ENCODE measurements at places on chromosomes 3 and 15.

DNA sequence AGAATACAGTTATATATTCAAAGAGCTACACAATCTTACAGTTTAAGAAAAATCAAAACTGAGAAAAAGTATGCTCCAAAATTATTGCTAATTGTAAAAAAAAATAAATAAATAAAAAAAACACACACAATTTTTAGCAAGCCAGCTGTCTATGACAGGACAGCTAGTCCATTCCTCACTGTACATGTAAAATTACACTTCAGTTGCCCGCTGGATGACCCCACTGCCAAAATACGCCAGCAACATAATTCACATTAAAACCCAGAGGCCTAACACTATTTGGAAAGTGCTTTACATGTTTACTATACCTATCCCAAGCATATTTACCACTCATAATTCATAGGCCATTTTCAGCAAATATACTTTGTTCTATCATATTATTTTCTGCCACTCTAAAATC, 5.8 kb downstream of the MYO9A start:
- DNase-seq, result no peak

DNA sequence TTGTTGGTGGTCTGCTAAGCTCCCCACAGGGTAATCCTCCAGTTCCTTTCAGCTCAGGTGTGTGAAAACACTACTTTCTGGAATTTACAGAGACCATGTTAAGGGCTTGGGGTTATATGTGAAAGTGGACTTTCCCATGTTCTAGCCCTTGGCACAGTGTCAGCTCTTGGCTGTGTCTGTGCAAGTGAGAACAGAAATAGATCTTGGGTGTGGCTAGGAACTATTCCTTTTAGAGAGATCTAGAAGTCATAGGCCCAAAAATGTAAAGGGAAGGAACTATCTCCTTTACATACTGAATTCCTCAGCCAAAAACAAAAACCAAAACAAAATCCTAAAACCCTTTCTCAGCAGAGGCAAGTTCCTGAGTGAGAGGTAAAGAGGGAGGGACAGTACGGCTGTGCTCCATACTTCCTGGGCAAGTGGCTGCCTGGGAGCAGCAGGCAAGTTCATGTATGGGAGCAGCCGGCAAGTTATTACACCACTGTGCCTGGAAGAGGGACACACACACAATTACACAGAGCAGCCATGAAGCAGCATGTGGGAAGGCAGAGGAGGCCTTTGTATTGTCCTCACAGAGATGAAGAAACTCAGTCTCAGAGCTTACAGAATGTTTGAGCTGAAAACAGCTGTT, 19.9 kb upstream of the C3orf62 start:
- DNase-seq, result no peak

GRCh38 chr3:125220183-125220582, 7.6 kb upstream of the SLC12A8 start:
- DNase-seq, result no peak

DNA sequence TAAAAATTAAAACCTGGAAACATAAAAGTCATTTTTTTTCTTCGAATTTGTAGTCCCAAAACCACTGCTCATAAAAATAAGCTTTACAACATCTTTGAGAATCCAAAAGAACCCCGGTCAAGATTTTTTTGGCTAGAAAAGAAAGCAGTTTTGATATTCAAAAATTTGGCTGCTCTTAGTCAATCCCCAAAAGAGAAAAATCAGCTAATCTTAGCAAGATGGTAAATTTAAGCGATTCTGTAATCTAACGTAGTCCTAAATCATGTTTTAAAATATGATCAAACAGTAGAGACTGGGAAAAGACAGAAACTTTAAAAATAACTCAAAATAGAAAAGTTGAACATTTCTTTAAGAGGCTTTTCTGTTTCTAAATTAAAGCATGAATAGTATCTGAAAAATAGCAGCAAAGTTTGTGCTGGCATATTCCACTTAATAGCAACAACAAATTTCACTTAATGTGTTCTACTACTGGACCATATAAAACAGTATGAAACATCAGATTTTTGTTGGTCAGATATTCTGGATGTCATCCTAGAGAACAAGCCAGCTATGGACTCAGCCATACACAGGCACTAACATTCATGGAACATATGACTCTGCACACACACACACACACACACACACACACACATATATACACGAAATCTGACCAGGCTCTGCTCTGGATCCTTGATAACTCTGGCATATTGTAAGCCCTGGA, 19.1 kb upstream of the NR2F2 start:
- no peak for DNase-seq

DNA sequence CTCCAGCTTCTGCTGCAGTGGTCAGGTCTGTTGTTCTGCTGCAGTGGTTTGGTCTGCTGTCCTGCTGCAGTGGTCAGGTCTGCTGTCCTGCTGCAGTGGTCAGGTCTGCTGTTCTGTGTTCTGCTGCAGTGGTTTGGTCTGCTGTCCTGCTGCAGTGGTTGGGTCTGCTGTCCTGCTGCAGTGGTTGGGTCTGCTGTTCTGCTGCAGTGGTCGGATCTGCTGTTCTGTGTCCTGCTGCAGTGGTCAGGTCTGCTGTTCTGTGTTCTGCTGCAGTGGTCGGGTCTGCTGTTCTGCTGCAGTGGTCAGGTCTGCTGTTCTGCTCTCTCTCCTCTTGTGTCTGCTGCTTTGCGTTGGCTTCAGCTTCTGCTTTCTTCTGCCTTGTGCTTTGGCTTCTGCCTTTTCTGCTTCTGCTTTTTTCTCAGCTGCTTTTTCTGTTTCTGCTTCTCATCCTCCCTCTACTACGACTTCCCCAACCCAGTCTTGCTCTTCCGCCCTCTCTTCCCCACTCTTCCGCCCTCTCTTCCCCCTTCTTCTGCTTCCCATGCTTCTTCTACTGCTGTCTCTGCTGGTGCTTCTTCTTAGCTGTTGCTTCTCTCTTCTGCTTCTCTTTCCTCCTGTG, 50.7 kb downstream of the FAM43A start:
- DNase-seq, result no peak

DNA sequence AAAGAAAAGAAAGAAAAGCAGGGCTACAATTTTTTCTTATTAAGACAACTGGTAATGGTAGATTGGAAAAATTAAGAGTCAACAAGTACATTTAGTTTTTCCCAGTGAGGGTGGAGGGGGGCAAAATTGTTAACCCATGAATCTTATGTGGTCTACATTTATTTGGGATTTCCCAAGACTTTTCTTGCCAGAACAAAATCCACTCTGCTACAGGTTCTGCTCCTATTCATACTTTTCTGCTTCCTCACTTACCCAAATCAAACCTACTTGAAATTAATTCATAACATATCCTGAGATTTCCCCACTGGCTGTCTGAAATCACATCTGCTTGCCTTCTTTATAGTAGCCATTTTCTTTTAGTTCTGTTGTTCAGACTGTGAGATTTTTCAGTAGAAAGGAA, 41.1 kb downstream of the VGLL3 start:
- no peak for DNase-seq

DNA sequence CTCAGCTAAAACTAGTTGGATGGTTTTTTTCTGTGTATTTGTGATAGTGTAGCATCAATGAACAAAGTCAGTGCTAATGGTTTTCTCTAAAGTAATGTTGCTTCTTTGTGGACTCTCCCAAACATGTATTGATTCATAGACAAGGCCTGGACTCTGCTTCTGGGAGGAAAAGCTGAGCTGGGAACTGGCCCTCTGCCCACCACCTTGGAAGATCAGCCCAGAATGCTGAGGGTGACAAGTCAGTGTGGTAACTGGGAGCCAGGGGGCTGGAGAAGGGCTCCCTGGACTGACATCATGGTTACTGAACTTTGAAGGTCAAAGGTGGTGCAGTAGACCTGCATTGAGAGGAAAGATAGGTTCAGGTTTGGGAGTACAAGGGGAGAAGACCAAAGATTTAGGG, 3.0 kb downstream of the ARHGAP31 start:
- no peak for DNase-seq

DNA sequence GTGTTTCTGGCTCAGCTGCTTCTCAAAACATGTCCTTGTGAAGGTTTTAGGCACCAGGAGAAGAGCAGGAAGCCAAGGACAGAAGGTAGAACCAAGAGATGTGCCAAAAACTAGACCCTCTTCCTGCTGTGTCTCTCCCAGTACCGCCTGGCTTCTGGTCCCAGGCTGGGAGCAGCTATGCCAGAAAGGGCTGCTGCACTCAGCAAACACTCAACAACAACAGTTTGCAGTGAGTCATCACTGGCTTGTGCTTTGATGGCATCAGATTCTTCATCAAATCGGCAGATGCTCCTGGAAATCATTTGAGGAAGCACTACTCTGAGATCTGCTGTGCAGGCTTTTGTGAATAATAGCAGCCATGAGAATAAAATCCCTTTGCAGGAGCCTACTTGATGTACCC, 63.2 kb downstream of the DGKG start:
- no peak for DNase-seq

- peak; percentile 28 for DNase-seq
Measured at GRCh38 chr3:25648107-25648535, 16.6 kb downstream of the TOP2B start.

- DNase-seq, result no peak
Measured at GRCh38 chr3:133268726-133269134, 131.1 kb upstream of the BFSP2 start.

- DNase-seq, result peak; percentile 31
Measured at GRCh38 chr3:10192953-10193691, 28.4 kb downstream of the IRAK2 start.

- DNase-seq, result no peak
Measured at GRCh38 chr3:124463234-124463633, 267.0 kb upstream of the UMPS start.

DNA sequence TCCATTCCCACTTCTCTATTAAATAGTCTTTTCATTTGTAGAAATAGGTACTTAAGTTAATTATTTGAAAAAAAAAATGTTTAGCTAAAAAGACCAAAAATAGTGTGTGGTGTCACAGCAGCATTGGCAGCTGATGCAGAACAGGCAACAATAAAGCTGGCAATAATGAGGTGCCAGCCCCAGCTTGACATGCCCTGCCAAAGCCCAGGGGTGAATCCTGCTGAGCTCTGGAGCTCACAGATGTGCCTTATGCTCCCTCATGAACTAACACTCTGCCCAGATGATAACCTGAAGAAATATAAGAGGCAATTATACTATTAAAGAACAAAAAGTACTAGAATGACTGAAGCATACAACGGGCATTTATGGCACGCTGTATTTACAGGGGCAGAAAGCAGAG, 63.8 kb downstream of the IGSF11 start:
- DNase-seq, result no peak

DNA sequence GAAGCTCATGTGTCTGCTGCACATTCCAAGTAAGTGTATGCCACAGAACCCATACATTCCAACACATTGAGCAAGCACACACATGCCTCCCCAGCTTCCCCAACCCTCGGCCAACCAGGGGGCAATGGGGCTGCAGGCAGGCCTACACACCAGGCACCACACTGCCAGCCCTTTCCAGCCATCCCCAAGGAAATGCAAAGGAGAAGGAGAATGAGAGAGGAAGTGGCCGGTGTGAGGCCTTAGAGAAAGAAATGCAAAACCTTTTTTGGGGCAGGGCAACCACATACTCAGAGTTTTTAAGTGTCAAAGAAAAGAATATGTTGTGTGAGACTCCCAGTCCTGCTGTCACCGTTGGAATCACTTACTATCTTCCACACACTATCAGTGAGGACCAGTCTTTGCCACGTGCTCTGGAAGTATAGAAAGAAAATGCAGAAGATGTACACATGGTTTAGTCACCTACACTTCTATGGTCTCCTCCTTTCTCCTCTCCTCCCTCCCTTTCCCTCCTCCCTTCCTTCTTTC, 11.1 kb downstream of the IGF2BP2 start:
- no peak for DNase-seq

DNA sequence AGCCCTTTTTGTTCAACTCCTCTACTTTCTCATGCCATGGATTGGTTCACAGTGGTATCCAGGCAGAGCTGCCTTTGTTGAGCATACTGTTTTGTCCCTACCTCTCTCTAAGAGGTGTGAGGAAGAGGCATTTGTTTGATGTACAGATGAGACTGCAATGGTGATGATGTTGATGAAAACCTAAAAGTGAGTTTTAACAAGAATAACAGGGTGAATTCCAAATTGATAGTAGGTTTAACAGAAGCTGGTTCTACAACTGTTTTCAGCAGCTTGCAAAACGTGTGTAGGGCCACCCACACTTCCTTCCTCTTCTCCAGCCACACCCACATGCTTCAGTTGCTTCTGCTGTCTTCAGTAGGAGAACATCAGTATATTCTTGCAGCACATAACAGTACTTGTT, 10.2 kb downstream of the SNRK start:
- DNase-seq, result no peak

GRCh38 chr3:117104381-117104780, 394.8 kb downstream of the TUSC7 start:
- DNase-seq, result no peak

- no peak for DNase-seq
Measured at GRCh38 chr15:92714077-92714476, 58.5 kb upstream of the FAM174B start.

DNA sequence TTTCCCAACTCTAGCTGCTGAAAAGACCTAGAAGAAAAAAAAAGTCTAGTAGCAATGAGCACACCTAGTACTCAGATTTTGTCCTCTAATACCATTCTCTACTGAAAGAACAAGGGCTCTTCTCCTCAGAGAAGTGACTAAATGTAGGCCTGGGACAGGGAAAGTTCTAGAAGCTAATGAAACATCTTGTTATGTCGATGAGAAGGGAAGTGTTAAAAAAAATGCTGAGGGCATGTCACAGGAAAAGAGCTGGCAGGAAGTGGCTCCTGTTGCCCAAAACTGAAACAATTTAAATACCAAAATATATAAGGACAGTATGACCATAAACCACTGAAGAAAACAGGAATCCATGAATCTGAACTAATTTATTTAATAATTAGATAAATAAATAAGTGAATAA, 581.4 kb upstream of the TBL1XR1 start:
- no peak for DNase-seq

DNA sequence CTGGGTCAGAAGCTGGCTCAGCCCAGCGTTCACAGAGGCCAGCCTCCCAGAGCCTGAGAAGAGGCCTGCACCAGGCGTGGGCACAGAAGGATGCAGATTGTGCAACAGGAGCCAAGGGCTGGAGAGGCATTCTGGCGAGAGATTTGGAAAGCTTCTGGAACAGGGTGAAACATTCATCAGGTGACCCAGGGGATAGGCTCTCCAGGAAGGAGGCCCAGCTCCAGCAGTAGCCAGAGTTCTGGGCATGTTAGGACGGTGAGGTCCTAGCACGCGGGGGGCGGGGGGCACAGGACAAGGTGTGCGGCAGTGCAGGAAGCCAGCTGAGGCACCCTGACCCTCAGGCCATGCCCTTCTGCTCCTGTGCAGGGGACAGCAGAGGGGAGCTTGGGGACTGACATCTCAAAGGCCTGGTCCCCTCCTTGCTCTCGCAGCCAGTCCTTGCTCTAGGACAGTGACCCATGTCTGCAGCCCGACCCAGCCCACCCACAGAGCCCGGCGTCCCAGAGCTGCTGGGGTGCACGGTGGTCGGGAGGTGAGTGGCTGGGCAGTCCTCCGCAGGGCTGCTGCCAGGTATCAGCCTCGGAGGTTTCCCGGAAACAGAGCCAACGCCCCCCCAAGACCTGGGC, 111.7 kb upstream of the KLF13 start:
- no peak for DNase-seq

DNA sequence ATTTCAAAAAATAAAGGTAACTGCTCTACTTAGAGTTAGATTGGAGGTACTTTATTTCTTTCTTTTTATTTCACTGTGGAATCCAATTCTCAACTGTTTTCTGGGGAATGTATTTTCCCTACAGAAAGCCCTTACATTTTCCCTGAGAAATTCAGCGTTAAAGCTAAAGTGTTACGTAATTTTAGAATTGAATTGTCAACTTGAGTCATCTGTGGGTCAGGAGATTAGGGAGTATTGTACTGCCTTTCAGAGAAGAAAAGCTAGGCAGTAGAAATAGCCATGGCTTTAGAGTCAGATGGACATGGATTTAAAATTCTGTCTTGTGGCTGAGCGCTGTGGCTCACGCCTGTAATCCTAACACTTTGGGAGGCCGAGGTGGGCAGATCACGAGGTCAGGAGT, 728.6 kb downstream of the ROBO1 start:
- no peak for DNase-seq

- DNase-seq, result no peak
Measured at GRCh38 chr3:143321058-143321769, 201.6 kb downstream of the CHST2 start.
